Ovary (tissue), 10 donors: ENCODE measurements at places on chromosomes 3 and 15.

DNA sequence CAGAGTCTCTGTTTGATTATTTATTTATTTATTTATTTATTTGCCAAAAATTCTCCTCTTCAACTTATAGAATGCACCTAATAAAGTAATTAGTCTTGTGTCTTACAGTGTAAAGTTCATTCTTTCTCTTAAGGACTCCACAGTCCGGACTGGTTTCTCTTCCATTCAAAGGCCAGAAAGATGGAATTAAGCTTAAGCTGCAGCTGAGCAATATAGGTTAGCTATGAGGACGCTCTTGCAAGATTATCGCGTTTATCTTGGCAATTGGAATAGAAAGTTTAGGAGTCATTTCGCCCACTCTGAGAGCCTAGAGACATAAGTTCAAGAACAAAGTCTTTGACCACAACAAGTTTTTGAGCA is 15.0 kb downstream of the TAGLN3 start:
- H3K36me3 ChIP-seq, result no peaks in the 10 kb centered on the region
- no peak overlapping the region for H3K4me3 ChIP-seq
- H3K4me1 ChIP-seq, result peaks cover 2% of the 10 kb centered on the region
- H3K27ac ChIP-seq, result no peak overlapping the region
- DNase-seq, result no peak

GRCh38 chr15:35723120-35723847 is 177.3 kb upstream of the DPH6 start:
- H3K27me3 ChIP-seq, result no peaks in the 10 kb centered on the region
- no peak overlapping the region for H3K27ac ChIP-seq
- no peaks in the 10 kb centered on the region for H3K36me3 ChIP-seq
- H3K4me1 ChIP-seq, result no peaks in the 10 kb centered on the region
- no peak overlapping the region for H3K4me3 ChIP-seq

- no peaks in the 10 kb centered on the region for H3K36me3 ChIP-seq
- no peak for DNase-seq
- H3K27me3 ChIP-seq, result no peaks in the 10 kb centered on the region
- H3K4me1 ChIP-seq, result no peaks in the 10 kb centered on the region
- no peak overlapping the region for H3K4me3 ChIP-seq
These were observed 7.4 kb upstream of the SLC33A1 start for GRCh38 chr3:155861476-155862183.

- H3K4me1 ChIP-seq, result no peaks in the 10 kb centered on the region
- no peaks in the 10 kb centered on the region for H3K36me3 ChIP-seq
- no peak for DNase-seq
These were observed 85.7 kb downstream of the ARIH1 start for GRCh38 chr15:72559781-72560180.

GRCh38 chr15:59622289-59622688 is 10.7 kb downstream of the GCNT3 start:
- H3K27ac ChIP-seq, result no peak overlapping the region
- no peaks in the 10 kb centered on the region for H3K27me3 ChIP-seq
- no peak for DNase-seq

DNA sequence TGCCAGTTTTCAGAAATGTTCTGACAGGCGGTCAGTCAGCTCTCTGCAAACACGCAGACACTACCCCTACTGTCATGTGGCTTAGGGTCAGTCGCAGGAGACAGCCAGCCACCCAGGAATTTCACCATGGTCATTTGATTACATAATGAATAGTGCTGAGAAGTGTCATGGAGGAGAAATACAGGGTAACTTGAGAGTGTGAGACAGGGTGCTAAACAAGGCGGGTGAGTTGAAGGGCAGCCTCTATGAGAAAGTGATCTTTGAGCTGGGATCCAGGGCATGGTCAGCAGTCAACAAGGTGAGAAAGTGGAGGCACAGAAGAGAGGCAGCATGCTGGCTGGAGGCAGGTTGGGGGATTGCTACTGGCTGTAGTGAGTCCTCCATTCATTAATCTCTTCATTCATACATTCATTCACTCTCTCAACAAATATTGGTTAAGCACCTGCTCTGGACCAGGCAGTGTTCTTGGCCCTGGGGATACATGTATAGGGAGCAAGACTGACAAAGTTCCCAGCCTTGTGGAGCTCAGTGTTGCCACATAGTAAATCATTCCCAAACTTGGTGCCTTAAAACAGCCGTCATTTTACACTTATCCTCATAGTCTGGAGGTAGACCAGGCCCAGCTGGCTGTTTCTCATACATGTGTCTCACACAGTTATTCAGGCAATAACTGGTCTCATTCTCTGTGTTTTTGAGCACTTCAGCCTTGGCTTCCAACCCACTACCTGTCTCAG is 14.8 kb downstream of the PXYLP1 start:
- H3K27me3 ChIP-seq, result no peaks in the 10 kb centered on the region
- no peak for DNase-seq
- no peak overlapping the region for H3K27ac ChIP-seq
- no peak overlapping the region for H3K4me3 ChIP-seq
- peaks cover 2% of the 10 kb centered on the region for H3K4me1 ChIP-seq

DNA sequence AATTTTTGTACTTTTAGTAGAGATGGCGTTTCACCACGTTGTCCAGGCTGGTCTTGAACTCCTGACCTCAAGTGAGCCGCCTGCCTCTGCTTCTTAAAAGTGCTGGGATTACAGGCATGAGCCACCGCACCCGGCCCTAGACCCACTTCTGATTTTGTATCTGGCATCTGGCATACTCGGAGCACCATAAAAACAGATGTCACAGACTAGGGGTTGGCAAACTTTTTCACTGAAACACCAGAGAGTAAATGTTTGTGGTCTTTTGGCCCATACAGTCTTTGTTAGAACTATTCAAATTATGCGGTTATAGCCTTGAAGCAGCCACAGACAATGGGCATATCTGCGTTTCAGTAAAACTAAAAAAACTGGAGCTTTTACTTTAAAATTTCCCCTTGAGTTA is 110.7 kb downstream of the TJP1 start:
- H3K4me3 ChIP-seq, result no peak overlapping the region
- no peaks in the 10 kb centered on the region for H3K27me3 ChIP-seq
- no peak overlapping the region for H3K27ac ChIP-seq
- no peaks in the 10 kb centered on the region for H3K36me3 ChIP-seq
- no peak for DNase-seq

- no peaks in the 10 kb centered on the region for H3K27me3 ChIP-seq
- DNase-seq, result no peak
- H3K4me1 ChIP-seq, result no peaks in the 10 kb centered on the region
- no peaks in the 10 kb centered on the region for H3K36me3 ChIP-seq
- no peak overlapping the region for H3K4me3 ChIP-seq
These were observed 246.8 kb downstream of the NR1D2 start for GRCh38 chr3:24191801-24192403.

DNA sequence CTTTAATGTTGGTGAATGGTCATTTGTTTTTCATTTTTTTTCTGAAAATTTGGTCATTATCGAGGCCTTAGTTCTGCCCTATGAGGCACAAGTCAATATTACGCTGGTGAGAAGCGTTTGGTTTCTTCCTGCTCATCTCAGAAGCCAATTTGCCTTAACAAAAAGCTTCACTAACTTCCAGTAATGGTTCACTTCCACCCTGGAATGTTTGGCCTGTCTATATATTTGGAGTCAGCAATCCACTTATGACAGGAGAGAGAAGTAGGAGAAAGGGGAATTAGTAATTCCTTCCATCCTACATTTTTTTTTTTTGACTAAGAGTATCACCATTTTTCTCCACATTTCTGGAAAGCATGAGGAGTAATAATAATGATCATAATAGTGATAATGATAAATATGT is 124.4 kb downstream of the DIPK2A start:
- no peaks in the 10 kb centered on the region for H3K36me3 ChIP-seq
- no peaks in the 10 kb centered on the region for H3K27me3 ChIP-seq
- DNase-seq, result no peak
- no peaks in the 10 kb centered on the region for H3K4me1 ChIP-seq

- no peaks in the 10 kb centered on the region for H3K4me1 ChIP-seq
- H3K4me3 ChIP-seq, result no peak overlapping the region
These were observed 118.3 kb upstream of the TRIM42 start for GRCh38 chr3:140559546-140559945.

DNA sequence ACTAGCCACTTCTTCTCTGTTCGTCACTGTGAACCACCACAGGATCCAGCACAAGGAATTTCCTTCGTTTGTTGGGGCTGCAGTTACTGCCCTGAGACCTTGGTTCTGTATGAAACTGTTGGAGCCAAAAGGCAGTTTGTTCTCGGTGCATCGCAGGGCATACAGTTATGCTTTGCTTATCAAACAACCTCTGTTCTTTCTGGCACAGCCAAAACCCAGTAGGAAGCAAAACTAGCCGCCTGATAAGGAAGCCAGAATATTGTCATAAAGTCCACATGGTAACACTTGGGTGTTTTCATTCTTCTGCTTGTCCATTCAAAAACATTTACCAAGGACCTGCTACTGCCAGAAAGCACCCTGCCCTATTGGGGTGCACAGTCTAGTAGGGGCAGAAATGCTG is 116.1 kb downstream of the RAB11A start:
- H3K36me3 ChIP-seq, result no peaks in the 10 kb centered on the region
- no peak for DNase-seq
- H3K27ac ChIP-seq, result no peak overlapping the region
- no peak overlapping the region for H3K4me3 ChIP-seq
